ENCODE measurements at places on chromosomes 1 and 21.
A peak's percentile ranks its signal among the peaks of the same experiment; 100 is the strongest.

DNA sequence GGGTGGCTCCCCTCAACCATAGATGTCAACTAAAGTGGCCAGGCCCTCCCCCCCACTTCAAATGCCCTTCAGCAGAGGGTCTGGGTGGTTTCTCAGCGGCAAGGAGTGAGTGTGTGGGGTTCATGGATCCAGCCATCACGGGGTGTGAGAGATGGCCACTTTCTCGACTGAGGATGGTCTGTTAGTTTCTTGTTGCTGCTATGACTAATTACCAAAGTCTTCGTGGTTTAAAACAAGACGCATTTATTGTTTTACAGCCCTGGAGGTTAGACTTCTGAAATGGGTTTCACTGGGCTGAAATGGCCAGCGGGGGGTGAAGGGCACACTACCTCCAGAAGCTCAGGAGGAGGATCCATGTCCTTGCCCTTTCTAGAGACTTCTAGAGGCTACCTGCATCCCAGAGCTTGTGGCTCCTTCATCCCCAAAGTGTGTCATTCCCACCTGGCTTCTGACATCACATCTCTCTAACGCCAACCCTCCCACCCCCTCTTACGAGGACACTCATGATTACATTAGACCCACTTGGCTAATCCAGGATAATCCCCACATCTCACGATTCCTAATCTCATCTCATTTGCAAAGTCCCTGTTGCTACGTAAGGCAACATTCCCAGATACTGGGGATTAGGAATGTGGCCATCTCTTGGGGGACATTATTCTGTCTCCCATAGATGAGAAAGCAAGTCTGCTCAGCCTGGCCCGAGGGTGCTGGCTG, 53.0 kb downstream of the EPHB2 start:
- DNase-seq = no peak

- peak; percentile 92 for DNase-seq
These were observed 107.5 kb downstream of the LTN1 start for GRCh38 chr21:28884976-28885852.

DNA sequence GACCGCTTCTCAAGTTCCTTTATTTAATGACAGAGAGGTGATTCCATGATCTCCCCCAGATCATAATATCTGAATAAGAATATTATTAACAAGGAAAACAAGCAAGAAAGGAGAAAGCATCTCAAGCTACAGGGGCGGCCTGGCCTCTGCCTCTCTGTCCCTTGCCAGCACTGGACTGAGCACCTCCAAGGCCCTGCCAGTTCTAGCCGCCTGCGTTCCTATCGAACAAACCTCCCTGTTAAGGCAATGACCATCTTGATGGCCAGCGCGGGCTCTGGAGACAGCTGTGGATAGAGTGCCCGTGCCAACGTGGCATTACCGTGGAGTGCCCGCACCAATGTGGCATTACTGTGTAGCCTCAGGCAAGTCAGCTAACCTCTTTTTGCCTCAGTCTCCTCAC, 84.8 kb downstream of the NPHP4 start:
- no peak for DNase-seq

- DNase-seq = no peak
These were observed 18.9 kb downstream of the CAPN2 start for GRCh38 chr1:223731133-223731770.

Data from CD4-positive, alpha-beta memory T cell (primary cell).